Posterior cingulate gyrus (tissue), 11 donors: ENCODE measurements at places on chromosomes 5 and 9.

GRCh38 chr5:37615184-37615583, 224.7 kb downstream of the GDNF start:
- no peak for DNase-seq

GRCh38 chr5:18702821-18703220, 1068.6 kb downstream of the TAF11L14 start:
- DNase-seq: no peak

DNA sequence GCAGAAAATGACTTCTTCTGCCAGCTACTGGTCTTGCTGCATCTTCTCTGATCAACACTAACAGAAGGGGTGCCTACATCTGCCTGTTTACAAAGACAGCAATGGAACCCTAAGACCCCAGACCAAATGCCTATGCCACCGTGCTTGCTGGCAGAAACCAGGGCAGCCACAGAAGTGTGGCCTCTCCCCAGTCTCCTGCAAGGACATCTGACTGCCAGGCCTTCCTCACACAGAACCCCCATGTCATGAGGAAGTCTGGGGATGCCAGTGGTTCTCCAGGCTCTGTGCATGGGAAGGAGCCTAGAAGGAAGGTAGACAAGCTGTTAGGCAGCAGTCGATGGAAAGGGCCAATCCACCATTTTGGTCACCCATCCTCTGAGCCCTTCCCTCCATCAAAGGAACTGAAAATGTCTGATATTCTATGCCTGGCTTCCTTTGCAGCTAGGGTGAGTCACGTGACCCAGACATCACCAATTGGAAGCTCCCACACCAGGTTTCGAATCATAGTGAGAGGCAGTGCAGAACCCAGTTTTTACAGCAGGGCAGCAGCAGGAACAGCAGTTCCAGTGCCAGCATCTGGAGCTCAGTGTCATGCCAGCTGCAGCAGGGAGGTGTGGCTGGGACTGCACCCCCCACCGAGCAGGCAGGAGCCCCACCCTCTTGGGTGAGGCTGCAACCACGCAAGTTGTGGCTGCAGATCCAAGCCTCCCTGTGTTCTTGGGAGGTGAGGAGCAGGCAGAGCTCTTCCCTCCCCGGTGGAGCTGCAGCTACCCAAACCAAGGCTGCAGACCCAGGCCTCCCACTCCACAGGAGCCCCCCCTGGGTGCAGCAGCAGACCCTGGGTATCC, 123.4 kb downstream of the OLFM1 start:
- no peak for DNase-seq

- DNase-seq: no peak
These were observed 31.3 kb upstream of the IFNE start for GRCh38 chr9:21513431-21513830.

DNA sequence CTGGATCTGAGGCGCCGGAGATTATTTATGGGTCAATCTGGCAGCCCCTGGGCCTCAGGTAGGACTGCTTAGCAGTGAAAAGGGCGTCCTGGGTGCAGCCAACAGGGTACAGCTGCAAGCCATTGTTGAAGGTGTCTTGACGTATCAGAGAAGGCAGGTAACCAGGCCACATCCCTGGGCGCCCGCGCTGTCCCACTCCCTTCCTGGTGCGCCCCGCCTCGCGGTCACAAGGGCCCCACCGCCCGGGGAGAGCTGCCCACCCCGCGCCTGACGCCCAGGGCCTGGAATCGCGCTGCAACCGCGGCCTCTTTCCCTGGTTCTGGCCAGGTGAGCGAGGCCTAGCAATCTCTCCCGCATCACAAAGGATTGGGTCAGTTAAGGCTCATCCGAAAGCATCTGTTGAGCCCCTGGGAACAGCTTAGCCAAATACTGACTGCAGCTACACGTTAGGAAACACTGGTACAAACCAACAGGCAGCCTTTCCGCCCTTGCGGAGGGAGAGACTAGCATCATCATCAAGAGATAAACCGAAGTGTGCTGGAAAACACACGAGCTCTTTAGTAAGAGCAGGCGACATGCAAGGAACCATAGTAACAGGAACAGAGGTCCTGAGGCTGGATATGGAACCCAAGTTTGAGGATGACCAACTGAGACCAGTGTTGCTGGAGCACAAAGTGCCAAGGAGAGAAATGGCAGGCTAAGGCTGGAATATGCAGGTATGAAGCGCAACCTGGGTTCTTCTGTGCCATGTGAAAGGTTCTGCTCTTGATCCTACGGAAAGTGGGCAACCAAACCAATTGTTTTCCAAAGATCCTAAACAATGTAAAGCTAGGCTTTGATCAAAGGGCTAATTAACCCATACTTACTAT, 3.6 kb downstream of the RPS23 start:
- no peak for DNase-seq

DNA sequence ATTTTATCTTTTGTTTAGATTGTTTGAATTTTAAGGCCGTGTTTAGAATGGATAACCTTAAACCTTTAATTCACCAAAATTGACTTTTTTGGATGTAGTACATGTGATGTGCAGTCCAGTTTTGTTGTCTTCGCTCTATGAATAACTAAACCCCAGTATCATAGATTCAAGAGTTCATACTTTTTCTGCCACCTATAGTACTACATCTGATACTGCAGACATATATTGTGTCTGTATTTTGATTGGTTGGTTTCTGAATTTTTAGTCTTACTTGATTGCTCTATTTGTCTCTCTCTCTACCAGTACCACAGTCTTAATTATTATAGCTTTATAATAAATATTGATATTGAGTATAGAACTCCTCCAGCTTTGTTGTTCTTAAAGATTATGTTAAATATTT, 58.1 kb downstream of the PPIP5K2 start:
- no peak for DNase-seq

DNA sequence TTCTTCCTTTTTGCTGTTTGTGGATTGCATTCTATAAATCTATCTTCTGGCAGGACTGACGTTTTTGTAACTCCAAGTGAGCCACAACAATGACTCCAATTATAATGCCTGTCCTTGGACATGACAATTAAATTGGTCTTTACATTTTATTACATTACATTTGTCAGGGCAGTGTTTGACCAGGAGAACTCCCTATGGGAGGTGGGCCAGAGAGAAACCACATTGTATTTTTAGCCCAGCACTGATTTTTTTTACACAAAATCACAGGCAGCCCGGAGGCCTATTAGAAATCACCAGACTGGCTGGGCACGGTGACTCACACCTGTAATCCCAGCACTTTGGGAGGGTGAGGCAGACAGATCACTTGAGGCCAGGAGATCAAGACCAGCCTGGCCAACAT, 99.1 kb upstream of the SMC5 start:
- DNase-seq: no peak

DNA sequence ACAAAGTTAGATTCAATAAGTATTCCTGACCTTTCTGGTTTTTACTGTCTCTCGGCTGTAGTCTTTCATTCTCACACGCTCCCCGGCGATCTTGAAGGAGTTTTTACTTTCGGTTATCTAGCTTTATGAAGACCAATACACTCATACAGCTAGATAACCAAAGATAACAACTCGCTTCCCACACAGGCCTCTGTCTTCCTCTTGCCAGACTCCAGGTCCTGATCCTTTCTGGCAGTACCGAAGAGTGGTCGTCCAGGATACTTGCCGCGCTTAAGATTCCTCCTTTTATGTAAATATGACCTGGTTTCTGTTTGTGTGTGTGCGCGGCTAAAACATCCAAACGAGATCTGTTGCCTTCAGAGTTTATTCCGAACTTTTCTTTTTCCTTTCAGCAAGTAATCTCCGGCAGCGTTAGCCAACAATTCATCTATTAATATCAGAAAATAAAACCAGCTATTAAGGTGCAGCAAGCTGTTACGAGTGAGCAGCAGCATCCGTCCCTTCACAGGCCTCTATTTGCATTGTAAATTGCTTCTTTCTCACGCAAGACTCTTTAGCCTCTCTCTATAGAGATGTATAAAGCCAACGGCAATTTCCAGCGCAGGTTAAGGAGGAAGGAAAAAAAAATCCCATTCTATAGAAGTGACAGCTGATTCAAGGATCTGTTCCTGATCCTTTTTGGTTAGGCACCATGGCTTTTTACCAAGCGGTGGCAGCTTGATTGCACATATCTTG, 216.1 kb downstream of the MEF2C start:
- DNase-seq: no peak

DNA sequence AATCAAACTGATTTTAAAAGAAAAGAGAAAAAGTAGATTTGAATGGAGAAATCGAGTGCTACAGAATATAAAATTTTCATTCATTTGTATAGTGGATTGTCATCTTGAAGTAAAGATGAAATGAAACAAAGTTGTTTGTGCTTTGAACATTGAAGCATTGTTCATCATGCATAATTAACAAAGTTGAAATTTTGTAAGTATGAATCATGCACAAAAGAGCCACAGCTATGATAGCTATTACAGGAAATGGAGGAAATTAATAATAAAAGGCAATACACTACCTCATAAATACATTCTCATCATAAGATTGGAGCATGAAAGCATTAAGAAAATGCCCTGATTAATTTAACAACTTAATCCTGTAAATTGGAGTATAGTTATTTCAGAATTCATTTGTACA, 153.4 kb upstream of the TLX3 start:
- no peak for DNase-seq

DNA sequence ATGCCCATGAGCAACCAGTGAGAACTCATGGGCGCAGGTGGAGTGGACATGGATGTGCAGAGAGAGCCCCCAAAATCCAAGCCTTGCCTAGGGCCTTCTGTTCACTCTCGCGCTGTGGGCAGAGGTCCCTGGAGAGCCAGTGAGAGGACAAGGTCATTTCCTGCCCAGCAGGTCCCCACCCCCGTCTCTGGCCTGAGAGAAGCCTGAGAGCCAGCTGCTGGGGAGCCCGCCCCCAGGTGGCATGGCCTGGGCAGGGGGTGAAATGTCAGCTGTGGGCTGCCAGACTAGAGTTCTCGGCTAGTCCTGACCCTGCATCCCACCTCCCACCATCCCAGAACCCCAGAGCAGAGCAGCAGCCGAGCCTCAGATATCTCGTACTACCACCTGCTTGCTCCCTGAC, 85.3 kb downstream of the BARX1 start:
- no peak for DNase-seq

GRCh38 chr5:56094579-56095361, 100.0 kb upstream of the IL6ST start:
- no peak for DNase-seq

DNA sequence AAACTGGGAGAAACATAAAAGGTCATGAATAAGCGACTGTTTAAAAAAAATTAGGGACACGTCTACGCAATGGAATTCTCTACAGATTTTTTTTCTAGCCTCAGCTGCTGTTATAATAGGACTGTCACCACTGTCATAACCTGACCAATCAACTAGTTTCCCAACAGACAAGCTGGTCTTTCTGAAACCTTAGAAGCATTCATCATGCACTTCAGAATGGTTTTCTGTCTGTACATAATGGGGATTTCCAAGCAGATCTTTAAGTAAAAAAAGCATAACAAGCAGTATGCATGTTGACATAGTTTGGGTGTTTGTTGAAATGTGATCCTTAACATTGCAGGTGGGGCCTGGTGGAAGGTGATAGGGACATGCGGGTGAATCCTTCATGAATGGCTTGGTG, 58.3 kb upstream of the SEMA6A start:
- no peak for DNase-seq

DNA sequence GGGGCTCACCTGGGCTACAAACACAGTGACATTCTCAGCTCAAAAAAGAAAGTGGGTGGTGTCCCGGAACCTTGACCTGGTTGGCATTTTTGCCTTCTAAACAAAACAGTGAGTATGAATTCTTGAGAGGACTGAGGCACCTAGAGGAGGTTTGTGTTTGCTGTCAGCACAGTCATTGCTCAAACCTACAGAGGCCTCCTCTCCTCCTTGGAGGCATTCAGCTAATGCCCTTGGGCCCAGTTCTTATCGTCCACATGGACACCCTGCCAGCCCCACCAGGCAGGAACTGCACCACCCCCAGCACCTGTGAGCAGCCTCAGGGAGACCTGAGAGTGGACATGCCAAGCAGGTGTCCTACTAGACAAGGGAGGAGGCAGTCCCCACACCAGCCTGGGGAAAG, 156.7 kb downstream of the SYK start:
- DNase-seq: no peak

- no peak for DNase-seq
These were observed 2.5 kb upstream of the GM2A start for GRCh38 chr5:151250346-151251000.

DNA sequence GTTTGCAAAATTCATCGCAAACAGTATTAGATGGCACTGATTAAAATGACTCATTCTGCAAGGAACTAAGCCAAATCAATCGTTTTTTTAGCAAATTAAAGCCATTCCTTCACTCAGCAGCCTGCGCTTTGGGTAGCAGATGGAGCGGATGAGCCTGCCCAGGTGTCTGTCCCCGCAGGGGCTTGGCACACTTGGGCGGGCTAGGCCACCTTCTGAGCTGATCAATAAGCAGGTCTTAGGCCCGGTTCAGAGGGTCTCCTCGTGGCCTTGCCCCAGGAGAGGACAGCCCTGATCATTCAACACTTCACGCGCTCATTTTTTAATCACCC, 78.0 kb upstream of the FCN1 start:
- DNase-seq: peak; percentile 65

DNA sequence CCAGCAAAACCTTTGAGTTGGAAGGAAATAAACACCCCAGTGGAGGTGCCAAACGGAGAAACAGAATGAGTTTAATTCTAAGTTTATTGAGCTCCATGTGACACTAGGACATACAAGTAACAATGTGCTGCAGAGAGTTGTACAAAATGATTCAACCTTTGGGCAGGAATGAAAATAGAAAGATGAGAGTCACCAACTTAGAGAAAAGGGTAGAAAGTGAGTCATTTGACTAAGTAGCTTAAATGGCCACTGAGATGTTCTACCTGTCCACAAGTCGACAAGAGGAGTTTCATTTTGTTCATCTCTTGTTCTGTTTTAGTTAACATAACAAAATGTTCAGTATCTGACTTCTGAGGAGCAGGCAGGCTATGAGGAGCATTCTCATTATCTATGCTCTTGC, 284.7 kb downstream of the NR2F1-AS1 start:
- DNase-seq: no peak

DNA sequence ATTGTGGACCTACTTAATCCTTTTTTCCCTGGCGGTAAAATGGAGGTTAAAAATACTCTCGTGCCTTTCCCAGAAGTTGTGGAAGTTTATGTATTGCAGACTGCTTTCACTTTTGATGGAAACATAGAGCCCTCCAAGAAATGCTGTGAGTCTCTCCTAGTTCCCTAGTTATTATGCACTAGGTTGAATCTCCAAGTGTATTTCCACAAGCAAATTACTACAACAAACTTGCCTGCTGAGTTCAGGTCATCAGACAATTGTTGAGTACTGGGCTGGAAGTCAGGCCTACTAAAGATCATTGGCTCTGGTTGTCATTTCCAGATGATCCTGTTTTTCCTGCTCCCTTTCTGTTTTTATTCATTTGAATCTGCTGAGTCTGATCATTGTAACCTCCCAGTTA, 104.1 kb downstream of the CD180 start:
- no peak for DNase-seq

GRCh38 chr9:82513976-82514735, 525.6 kb downstream of the SPATA31D1 start:
- no peak for DNase-seq

- no peak for DNase-seq
These were observed 130.6 kb downstream of the DTWD2 start for GRCh38 chr5:118857700-118858099.

DNA sequence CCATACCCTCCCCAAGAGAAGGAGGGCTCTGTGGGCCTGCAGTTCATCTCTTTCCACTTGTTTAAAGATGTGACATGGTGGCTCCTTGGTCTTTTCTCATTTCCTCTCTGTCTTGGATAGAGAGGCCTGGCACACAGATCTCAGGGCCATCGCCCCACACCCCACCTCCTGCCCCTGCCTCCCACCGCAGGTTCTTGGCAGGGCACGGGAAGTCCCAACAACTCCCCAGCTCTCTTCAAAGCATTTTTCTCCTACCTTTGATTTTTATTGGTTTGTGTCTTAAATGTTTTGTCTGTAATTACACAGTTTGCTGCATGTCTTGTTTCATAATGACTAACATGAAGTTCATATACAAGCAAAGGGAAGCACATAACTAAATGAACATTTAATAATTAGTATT, 178.5 kb upstream of the MSX2 start:
- DNase-seq: no peak
